ENCODE measurements at places on chromosomes 5 and 9.

GRCh38 chr5:16929347-16929746 is 6.7 kb downstream of the MYO10 start:
- DNase-seq: no peak

- no peak for DNase-seq
These were observed 9.0 kb downstream of the FCN1 start for GRCh38 chr9:134908524-134909309.

- DNase-seq: no peak
These were observed 174.2 kb upstream of the PUM3 start for GRCh38 chr9:3018071-3018470.

DNA sequence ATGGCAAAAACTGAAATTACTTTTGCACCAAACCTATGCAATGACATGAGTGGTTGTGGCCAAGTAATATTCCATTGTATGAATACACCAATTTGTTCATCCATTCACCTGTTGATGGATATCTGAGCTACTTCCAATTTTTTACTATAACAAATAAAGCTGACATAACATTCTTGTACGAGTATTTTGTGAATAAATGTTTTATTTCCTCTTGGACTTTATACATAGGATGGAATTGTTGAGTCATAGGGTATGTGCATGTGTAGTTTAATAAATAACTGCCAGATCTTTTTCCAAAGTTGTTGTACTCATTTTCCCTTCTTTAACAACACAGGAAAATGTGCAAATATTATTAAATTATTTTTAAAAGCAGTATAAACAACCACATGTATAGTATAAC is 146.1 kb upstream of the ZNF462 start:
- DNase-seq: no peak

DNA sequence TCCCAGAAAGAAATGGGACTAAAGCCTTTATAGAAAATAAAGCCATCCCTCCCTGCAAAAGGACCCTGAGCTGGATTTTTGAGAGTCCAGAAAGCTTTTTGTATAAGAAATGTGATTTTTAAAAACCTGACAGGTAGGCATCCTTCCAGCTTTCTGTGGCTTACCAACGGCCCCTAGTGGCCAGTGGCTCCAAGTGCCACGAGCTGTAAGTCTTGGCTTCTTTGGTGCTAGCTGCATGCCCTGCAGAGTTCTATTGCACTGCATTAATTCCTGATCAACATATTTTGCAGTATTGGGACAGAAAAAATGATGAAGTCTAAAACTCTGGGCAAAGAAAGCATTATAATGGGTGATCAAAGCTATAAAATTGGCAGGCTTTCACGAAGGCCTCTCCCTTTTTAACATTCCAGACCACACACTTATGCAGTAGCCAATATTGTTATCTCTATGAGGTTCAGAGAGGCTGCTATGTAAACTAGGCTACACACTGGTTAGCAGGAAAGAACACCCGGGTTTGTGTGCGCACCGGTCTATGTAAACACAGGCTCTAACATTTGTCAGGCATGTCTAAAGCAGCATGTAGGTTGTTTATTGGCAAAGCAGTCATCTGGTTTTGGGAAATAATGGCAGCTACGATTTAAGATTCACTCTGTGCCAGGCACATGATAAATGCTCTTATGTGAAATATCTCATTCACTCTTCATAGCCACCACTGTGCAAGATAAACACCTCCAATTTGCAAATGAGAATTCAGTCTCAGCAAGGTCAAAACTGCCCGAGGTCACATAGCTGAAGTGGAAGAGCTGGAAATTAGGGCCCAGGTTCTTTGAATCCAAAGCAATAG is 55.2 kb downstream of the NMUR2 start:
- no peak for DNase-seq

DNA sequence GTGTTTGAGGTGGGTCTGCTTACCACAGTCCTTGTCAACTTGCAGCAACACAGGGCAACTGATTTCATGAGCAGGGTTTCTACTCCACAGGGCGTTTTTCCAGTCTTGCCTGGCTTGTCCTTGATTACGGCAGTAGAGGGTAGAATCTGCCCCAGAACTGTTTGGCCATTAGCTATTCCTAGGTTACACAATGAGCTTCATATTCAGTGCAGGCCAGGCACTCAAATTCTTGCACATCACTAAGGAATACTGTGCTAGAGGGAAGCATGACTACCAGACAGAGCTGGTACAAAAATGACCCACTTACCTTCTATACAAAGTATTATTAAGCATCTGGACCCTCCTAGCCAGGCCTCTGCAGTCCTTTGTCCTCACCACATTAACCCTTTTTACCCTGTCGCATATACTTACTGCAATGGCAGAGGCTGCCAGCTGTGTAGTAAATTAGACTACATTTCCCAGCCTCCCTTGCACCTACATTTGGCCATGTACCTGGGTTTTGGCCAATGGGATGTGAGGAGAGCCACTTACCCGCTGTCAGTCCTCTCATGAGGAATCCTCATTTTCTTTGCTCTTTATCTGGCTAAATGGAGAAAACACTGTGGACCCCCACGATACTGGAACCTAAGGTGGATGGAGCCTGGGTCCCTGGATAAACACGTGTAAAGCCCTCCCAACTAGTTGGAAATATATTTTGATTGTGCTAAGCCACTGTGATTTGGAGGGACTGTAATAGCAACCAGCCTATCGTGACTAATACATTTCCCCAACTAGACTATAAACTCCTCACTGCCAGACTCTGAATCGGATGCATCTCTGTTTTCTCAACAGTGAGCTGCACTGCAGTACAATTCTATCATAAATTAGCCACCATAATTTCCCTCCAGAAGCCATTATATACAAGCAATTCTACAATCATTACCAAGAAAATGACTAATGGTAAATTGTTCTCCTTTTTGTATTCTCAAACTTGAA is 218.7 kb downstream of the GLIS3 start:
- no peak for DNase-seq

DNA sequence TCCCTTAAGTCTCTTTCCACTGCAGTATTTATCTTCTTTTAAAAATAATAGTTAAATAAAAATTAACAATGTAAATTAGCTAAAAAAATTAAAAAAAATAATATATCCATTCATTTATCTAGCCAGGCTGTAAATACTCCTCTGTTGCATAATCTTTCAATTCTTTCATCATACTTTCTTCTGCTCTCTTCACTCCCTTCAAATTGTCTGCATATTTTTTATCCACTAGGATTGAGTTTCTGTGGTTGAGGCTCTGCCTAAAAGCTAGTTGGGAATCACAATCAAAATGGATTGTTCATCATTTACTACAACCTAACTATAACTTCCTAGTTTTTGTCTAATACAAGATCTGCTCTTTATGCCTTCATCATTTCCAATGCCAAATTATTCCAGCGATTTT is 182.2 kb downstream of the PDE4D start:
- DNase-seq: no peak

DNA sequence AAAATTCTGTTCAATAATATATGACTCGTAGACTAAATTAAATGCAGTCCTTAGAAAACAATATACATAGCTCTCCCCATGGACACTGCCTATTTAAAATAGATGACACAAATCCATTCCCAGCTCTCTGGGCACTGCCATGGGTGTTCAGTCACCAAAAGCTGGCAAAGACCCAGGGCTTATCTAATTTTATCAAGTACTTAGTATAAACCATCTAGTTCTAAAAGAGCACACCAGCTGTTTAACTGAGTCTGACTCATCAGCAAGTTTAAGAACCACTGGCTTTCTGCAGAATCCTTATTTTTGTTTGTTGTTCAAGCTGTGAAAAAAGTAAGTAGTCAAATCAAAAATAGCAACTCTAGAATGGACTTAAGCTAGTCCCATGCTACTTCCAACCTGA is 107.6 kb downstream of the PLPP1 start:
- DNase-seq: no peak

DNA sequence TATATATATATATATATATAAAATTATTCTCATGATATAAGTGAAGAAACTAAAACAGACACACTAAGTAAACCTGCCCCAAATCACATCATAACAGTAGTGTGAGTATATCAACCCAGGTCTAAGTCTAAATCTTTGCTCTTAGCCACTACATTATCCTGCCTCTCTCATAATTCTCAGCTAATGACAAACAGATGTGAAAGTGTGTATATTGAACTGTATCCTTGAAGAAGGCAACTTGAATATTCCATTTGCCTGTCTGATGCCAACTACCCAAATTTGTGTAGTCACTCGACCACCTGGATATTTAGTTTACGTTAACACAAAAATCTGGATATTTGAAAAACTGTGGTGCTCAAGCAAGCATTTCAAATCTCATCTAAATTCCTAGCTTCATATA is 97.4 kb downstream of the PPP2R2B start:
- no peak for DNase-seq

- DNase-seq: no peak
These were observed 113.2 kb downstream of the TLE4 start for GRCh38 chr9:79684711-79685575.

- DNase-seq: no peak
These were observed 10.3 kb downstream of the OCLN start for GRCh38 chr5:69502767-69503488.

- DNase-seq: no peak
These were observed 84.1 kb downstream of the PTPDC1 start for GRCh38 chr9:94168203-94169000.

GRCh38 chr5:112923148-112923917 is 1.3 kb upstream of the REEP5 start:
- DNase-seq: no peak

GRCh38 chr5:102807878-102808502 is 52.9 kb downstream of the PAM start:
- DNase-seq: no peak

- no peak for DNase-seq
These were observed 26.4 kb downstream of the ATP6V0E1 start for GRCh38 chr5:173010021-173010420.

GRCh38 chr9:109277451-109277850 is 43.4 kb downstream of the EPB41L4B start:
- DNase-seq: no peak
